ENCODE measurements at places on chromosomes 6 and 20.

DNA sequence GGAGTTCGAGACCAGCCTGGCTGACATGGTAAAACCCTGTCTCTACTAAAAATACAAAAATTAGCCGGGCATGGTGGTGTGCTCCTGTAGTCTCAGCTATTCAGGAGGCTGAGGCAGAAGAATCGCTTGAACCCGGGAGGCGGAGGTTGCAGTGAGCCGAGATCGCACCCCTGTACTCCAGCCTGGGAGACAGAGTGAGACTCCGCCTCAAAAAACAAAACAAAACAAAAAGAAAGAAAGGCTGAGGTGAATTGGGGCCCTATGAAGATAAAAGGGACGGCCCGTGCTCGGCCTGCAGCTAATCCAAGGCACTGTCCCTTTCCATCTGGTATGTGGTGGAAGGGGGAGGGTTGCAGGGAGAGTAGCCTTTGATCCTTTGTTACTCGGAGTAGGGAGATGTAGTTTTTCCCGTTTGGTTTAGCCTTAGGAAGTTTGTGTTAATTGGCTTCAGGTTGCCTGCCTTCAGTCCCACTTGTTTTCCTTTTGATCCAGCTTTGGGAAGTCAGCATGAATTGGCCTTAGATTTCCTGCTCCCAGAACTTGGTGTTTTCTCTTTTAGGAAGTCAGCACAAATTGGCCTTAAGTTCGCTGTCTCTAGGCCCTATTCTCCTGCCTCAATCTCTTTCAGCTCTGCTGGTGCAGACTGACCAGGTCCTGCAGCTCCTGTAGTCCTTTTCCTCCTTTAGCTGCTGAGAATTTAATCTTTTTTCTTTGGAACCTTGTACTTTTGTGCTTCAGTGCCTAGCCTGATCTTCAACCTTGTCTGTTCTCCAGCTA, 36.1 kb upstream of the PAQR8 start:
- DNase-seq, result no peak

DNA sequence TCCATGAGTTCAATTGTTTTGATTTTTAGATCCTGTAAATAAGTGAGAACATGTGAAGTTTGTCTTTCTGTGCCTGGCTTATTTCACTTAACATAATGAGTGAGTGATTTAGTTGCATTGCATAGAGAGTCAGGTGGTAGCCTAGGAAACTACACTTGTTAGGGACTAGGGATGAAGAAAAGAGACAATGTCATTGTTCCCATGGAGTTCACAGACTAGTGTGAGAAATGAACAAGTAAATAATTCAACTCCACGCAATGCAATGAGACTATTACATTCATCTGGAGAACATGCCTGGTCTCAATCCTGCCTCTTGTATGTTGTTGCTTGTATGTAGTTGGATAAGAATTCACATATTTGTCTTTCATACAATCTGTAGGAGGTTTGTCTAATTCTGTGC, 76.3 kb upstream of the B3GAT2 start:
- DNase-seq, result no peak

DNA sequence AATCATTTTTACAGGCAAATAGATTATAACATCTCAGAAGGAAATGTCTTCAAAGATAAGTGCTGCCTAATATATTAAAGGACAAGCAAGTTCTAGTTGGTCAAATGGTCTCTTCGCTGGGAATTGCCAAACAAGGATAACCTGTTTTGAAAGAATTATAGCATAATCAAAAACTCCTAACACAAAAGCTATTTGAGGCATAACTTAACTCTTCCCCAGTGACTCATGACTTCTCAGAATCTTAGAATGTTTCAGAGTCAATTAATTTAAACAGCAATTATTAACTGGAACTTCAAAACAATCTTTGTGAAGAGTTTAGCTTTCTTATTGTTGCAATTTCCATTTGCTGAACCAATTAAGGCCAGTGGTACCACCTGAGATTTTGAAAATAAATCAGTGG, 126.6 kb downstream of the MTFR2 start:
- no peak for DNase-seq

GRCh38 chr6:159074876-159075275, 30.1 kb upstream of the TAGAP start:
- DNase-seq, result no peak

GRCh38 chr6:125839879-125840278, 49.1 kb downstream of the NCOA7 start:
- no peak for DNase-seq

GRCh38 chr20:17967521-17968365, 851 bp downstream of the SNX5 start:
- DNase-seq, result no peak

DNA sequence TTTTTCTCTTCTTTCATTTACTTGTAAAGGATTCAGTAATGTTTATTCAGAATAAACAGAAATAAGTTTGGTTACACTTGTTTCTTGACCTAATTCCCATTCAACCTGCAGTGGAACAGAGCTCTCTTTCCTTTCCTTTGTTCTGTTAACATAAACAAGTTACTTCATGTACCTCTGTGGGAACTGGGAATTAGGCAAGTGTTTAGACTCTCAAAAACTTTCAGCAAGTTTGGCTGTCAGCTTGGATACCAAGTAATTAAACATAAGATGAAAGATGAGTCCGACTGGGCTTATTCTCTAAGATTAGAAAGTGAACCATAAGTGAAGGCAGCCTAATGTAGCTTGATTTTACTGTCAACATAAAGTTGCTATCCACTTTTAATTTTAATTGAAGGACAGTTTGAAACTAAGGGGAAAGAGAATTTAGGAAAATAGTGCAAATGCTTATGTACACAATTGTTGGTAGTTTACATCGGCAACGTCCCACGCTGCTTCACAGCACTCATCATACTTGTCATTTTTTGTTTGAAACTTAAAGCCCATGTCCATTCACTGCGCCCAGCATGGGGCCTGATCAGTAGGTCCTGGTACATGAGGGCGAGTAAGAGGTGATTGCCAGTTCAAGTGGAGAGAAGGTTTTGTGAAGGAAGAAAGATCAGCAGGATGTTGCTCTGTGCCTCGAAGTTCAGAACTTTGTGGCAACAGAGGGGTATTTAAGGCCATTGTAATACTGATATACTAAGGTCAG, 113.0 kb downstream of the PLEKHG1 start:
- DNase-seq, result no peak

- no peak for DNase-seq
Observed at GRCh38 chr6:116994447-116994846, 117.4 kb downstream of the RFX6 start.

GRCh38 chr6:129680633-129681032, 29.3 kb downstream of the ARHGAP18 start:
- no peak for DNase-seq

DNA sequence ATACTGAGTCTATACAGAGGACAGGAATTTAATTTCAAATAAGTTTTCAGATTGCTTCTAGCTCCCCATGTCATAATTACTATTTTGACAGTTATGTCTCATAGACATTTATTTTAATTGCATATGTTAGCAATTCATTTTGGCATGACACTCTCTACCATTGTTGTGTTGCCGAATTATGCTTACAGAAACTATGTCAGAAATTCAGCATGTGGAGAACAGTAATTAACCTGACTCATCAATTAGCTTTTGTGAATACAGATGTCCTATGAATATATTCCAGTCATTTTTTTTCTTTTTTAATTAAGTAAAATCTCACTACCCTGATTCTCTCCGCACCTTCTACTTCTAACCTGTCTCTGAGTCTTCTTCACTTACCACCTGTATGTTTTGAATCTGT, 105.1 kb downstream of the NKAIN2 start:
- no peak for DNase-seq

DNA sequence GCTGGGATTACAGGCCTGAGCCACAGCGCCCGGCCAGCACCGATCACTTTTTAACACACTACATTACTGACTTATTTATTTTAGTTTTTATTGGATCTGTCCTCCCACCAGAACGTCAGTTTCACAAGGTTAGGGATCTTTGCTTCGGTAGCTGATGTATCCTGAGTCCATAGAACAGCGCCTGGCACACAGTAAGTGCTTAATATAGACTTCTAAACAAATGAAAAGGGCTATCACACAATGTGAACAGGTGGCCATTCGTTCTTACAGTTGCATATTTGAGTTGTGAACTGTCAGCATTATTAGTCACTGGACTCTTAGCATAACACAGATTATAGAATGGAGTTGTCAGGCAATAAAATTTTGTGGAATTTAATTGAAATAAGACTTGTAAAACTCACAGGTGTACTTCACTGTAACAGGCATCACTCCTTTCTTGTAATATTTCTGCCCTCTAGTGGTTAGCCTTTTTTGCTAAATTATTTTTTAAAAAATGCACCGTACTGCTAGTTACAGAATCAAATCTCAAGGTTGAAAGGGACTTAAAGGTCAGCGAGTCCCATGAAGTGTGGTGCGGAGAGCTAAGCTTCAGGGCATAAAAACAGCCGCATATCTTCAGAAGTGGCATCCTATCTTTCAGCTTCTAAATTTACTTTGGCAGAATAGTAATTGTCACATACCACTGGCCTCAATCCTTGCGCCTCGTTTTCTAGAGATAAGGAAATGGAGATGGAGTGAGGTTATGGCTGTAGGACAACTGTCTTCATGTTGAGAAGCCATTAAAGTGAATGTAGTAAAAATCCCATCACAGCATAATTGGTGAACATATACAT, 3.4 kb upstream of the TBC1D7 start:
- no peak for DNase-seq

DNA sequence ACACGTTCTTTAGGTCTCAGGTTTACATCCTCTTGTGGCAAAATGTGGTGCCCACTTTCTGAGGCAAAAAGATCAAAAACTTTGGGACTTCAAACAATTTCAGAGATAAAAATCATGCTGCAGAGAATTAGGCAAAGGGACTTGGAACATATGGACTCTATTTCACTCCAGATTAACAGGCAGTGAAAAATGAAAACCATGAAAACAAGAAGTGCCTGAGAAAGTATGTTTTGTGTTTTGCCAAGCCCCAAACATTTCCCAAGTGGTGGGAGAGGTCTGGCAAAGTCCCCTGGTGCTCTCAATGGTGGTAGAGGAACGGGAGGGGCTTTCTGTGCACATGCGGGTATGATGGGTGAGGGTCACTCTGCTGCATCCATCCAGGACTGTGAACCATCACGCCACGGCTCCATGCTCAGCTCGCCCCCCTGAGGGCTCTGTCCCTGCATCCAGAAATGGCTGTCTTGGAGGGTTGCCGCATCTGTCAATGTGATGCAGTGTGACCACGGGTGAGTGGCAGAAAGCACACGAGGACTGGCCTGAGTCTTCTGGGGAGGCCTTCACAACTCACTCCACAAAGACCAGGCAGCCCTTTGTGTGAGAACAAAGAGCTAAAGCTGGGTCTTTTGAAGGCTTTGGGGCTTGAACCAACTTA, 43.2 kb upstream of the TBC1D7 start:
- no peak for DNase-seq

DNA sequence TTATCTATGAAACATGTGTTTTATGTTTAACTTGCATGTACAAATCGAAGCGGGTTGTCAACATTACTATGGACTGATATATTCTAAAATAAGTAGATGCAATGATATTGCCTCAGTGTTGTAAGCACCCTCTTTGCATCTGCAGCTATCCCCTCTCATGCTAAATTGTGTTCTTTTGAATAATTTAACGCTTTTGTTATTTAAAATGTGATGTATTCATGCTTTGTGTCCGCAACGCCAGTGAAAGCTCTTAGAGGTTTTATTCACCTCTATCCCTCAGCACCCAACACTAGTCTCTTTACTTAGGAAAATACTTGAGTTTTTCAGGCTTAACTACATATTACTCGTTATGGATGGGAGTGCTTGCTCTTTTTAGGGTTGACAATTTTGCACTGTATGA, 173.7 kb upstream of the ID4 start:
- no peak for DNase-seq

GRCh38 chr20:15842872-15843271, 730.4 kb downstream of the KIF16B start:
- no peak for DNase-seq

GRCh38 chr6:110561696-110562095, 85.3 kb upstream of the SLC22A16 start:
- no peak for DNase-seq

- no peak for DNase-seq
Observed at GRCh38 chr6:996271-996852, 303.4 kb upstream of the EXOC2 start.

GRCh38 chr6:34961082-34961481, 72.0 kb downstream of the ANKS1A start:
- no peak for DNase-seq

DNA sequence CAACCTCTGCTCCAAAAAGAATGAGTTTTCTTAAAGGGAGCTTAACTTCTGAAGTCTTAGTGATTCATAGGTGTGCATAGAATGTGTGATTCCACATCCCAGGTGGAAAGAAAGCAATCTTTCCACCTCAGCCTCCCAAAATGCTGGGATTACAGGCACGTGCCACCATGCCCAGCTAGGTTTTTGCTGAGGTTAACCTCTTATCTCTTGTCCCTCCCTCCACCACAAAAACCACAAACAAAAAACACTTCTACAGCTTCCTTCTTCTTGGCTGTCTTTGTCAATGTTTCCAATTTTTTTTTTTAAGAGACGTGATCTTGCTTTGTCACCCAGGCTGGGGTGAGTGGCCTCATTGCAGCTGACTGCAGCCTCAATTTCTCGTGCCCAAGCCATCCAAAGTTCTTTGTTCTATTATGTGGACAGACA, 8.1 kb upstream of the CSE1L start:
- no peak for DNase-seq

DNA sequence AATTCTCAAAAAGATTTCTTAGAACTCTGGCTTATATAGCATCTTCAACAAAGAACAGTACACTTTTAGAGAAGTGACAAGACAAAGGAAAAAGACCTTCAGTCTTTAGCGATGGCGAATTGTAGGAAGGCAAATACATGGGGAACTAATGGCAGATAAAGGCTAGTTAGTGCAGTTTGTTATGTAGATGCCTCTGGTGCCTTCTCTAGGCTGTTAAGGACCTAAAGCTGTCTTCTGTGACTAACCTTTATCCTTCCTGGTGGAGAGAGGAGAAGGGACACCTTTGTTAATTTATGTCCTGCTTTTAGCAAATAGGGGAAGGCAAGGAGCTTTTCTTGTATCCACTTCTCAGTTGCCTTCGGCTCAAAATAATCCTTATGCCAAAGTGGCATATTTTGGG, 7.2 kb downstream of the ANKRD6 start:
- DNase-seq, result no peak

GRCh38 chr20:33441142-33441955, 2.2 kb downstream of the SNTA1 start:
- no peak for DNase-seq

DNA sequence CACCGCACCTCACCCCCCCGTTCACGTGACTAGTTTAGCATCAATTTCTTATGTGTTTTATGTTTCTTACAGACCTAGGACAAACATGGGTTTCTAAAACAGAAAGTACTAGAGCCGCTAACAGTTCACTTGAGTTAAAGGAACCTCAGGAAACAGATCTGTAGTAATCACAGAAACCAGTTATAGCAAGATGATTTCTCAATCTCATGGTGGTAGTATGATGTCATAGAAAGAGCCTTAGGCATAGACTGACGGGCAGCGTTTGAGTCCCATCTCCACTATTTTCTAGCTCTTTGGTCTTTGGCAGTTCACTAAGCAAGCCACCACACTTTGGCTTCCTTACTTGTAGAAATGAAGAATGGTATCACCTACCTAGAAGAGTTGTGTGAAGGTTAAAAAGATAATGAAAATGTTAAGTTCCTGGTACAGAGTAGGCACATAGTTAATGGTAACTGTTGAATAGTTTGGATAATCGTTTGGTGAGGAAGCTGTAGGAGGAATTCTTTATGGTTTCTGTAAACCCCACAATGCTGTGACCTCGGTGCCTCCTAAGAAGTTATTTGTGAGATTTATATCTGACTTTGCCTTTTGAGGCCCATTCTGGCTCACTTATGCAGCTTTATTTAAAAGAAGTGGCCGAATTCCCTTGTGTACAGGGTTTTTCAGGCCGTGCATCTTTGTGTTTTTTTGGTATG, 21.3 kb downstream of the CTNNBL1 start:
- DNase-seq, result no peak

Measured in astrocyte of the cerebellum (primary cell).